Activated CD8-positive, alpha-beta T cell treated with anti-CD3 and anti-CD28 coated beads, Interleukin-2, amount 10 ng/mL, durations not matched to agents 7 days and 5 days (primary cell): ENCODE measurements at places on chromosomes 7 and 10. TPM values are rescaled to one million over a fixed set of nuclear protein-coding genes. Genes with fewer than 3 reads are reported as not detected.

The CTAGE6 gene
- 1.2 TPM for total RNA-seq

The SUMF2 gene
- 124 TPM for total RNA-seq

The TMEM196 gene
- total RNA-seq: not detected

The ALOX5 gene
- 9.7 TPM for total RNA-seq

The SLC13A1 gene
- not detected for total RNA-seq
